Naive thymus-derived CD4-positive, alpha-beta T cell (primary cell): ENCODE measurements at places on chromosomes 5 and 9. TPM values are rescaled to one million over a fixed set of nuclear protein-coding genes. Genes with fewer than 3 reads are reported as not detected.

DNA sequence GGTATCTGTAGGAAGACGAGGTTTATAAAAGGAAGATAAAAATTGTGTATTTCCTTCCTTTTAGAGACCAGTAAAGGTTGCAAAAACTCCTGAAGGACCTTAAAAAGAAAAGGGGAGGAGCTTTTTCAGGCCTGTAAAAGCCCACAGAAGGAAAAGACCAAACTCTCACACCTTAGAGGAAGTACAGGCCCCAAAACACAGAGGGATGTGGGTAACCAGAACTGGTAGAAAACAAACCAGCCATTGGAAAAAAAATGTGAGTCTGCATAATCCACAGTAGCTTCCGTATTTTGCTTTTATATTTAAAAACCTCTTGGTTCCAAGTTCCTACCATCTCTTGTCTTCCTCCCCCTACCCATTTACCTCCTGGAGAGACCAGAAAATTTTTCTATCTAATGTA lies 8.5 kb downstream of the GIN1 start:
- peak; percentile 45 for DNase-seq

DNA sequence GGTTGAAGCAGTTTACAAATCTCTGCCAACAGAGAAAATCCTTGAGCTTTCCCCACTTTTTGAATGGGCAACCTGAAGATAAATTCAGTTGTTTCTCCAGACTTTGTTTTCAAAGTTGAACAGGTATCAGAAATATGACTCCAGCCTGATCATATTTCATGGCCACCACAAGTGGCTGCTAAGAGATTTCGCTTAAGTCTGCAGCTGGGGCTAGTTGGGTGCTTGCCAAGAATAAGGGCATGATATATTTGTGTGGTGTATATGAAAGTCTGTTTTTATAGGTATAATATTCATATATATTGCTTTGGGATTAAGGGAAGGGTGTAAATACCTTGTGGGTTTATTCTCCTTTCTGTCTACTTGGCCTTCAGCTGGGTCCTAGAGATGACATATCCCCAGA lies 168.4 kb upstream of the GDNF start:
- DNase-seq: no peak

- DNase-seq: peak; percentile 38
Observed at GRCh38 chr5:133930061-133930812, 38.2 kb downstream of the C5orf15 start.

GRCh38 chr9:13567833-13568232 lies 288.3 kb upstream of the MPDZ start:
- no peak for DNase-seq

- no peak for DNase-seq
Observed at GRCh38 chr5:122180146-122180712, 50.9 kb downstream of the ZNF474 start.

- DNase-seq: no peak
Observed at GRCh38 chr5:38795986-38796741, 49.6 kb upstream of the OSMR start.

DNA sequence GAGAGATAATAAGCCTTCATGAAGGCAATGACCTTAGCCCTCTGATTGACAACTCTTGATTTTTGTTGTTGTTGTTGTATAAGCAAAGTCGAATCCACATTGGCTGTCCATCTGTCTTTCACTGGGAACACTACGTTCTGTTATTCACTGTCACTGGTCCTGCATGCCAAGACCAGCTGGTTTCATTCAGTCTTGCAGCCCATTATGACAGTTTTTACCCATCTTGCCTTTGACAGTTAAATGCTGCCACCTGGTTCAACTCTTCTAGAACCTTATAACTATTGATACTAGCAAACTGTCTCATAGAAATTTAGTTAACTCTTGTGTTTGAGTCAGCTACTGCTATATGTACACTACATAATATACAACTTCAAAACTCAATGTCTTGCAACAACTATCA lies 382.3 kb upstream of the CDH10 start:
- no peak for DNase-seq

DNA sequence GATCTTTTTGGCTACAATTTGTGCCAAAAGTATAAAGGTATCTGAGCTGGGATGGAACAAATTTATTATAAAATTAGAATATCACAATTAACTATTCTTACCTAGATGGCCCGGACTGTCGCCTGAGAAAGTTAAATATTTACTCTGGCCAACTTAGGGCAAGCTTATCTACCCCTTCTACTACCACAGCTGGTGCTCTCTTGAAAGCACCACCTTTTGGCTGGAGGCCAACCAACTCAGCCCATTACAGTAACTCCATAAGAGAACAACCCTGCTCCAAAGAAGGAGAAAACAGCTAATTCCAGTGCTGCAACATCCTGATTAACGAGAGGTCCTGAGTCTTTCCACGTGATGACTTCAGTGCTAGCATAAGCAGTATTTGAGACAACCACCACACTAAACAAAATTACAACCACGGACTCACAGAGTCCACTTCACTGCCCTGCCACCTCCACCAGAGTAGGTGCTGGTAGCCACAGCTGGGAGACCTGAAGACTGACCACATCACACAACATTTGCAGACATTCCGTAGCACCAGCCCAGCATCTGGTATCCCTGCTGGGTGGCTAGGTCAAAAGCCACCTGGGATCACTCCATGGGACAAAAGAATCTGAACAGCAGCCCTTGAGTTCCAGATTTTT lies 43.2 kb downstream of the RGMB start:
- no peak for DNase-seq

- DNase-seq: no peak
Observed at GRCh38 chr5:109755761-109756160, 66.0 kb downstream of the MAN2A1 start.

DNA sequence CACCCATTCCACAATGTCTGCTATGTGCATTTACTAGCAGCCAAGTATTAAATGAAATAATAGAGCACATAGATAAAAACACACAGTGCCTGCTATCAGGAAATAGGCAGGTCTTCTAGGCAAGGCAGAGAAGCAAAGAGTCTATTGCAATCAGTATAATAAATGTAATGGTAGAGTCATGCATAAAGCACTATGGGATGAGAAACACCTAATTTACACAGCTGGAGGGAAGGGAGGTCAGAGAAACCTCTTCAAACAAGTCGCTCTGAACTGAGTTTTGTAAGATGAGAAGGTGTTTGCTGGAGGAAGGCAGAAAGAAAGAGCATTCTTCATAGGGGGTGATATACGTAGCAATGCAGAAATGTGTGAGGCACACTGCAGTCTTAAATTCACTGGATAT lies 341.0 kb upstream of the DMAC1 start:
- no peak for DNase-seq

DNA sequence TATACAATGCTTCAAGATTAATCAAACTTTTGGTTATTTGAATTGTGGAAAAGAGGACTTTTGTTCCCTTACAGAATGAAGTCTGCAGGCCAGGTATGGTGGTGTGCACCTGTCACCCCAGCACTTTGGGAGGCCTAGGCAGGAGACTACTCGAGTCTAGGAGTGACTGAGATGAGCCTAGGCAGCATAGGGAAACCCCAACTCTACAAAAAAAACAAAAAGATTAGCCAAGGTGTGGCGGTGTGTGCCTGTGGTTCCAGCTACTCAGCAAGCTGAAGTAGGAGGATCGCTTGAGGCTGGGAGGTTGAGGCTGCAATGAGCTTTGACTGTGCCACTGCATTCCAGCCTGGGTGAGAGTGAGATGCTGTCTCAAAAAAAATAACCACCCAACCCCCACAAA lies 9.3 kb downstream of the CCNH start:
- no peak for DNase-seq

DNA sequence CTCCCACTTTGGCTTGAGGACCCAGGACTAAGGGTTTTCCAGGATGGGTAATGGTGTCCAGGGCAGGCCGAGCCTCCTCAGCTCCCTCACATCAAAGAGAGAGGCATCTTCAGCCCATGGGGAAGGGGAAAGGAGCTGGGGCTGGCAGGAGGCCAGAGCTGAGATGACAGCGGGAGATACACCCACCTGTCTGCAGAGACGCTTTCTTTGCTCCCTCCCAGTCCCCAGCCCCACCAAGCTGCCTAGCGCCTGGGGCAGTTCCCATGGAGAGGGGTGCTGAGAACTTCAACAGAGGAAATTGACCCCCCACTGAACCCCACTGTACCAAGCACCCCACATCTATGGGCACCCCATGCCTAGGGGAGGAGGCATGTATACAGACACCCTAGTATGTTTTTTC lies 10.6 kb downstream of the PCDH1 start:
- DNase-seq: no peak

GRCh38 chr5:72523960-72524582 lies 16.9 kb upstream of the ZNF366 start:
- no peak for DNase-seq

DNA sequence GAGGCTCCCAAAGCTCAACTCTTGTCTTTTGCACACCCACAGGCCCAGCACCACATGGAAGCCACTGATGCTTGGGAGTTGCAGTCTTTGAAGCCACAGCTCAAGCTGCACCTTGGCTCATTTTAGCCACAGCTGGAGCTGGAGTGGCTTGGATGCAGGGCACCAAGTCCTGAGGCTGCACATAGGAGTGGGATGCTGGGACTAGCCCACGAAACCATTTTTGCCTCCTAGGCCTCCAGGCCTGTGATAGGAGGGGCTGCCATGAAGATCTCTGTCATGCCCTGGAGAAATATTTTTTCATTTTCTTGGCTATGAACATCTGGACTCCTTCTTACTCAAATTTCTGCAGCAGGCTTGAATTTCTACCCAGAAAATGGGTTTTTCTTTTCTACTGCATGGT lies 438.5 kb upstream of the TNC start:
- no peak for DNase-seq

DNA sequence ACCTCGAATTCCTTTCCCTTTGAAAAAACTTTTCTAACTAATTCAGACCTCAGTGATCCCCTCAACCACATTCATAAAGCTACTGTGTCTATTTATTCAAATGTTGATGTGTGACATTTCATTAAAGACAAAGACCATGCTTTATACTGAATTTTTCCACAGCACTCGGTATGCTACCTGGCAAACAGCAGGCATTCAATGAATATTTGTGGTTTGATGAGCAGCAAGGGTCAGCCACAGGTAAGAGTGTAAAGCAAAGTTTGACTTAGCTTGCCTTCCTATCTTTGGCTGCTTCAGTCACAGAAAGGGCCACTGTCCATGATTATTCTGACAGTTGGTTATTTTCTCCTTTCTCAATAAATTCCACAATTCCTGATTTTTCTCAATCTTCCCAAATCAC lies 5.1 kb upstream of the CDC42SE2 start:
- no peak for DNase-seq

DNA sequence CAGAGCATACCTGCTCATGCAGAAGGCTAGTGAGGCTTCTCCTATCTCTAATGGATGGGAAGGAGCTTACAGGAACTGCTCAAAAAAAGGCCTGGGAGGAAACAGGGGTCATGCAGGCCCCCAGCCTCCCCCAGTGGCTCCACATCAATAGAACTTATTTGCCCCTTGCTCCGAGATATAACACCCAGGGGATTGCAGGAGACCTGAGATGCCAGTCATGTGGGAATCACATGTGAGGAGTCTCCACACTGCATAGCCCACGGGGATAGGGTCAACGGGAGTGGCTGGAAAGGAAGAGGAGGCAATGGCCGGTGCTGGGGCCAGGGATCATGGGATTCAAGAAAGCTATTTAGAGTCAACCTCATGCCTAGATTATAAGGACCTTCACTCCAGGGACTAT lies 76.2 kb downstream of the NRG2 start:
- no peak for DNase-seq

- DNase-seq: no peak
Observed at GRCh38 chr5:14231890-14232289, 88.7 kb downstream of the TRIO start.

DNA sequence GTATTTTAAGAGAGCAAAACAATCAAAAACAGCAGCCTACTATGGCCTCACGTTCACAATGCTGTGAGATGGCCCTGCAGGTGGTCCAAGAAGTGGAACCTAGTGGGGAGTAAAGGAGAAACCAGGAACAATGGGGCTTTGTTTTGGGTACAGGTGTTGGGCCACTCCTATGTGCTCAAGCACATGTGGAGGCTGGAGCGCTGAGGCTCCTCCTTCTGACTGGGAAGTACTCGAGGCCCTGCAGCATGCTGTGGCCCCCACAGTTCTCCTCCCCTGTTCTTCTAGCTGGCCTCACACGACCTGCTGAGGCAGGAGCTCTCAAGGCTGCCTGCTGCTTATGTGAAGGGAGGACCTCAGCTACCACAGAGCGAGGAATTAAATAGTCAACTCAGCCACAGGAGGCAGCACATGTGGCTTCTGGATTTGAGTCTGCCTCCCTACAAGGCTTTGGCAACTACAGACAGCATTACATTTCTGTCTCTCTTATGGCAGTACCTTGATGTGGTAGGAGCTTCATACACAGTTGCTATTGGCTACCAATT lies 482.3 kb downstream of the SPOCK1 start:
- DNase-seq: no peak

DNA sequence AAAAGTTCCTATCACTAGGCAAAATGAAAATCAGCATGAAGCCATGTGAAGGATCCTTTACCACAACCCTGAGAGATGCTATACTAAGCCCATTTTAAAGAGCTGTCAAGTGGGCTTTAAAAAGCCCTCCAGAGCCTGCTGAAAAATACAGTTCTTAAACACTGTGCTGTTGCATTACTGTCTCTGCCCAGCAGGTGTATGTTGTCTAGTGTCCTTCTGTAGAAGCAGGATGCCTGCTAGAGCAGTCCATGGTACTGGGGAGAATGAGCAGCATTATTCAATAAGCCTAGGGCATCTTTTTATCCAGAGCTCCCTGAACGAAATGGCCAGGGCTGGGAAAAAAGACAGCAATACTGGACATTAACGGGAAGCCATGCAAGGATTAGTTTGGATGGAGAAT lies 126.2 kb upstream of the PLCXD3 start:
- no peak for DNase-seq

- DNase-seq: no peak
Observed at GRCh38 chr5:39076101-39076756, 2.0 kb upstream of the RICTOR start.

GRCh38 chr5:14859980-14860379 lies 11.6 kb downstream of the ANKH start:
- no peak for DNase-seq

DNA sequence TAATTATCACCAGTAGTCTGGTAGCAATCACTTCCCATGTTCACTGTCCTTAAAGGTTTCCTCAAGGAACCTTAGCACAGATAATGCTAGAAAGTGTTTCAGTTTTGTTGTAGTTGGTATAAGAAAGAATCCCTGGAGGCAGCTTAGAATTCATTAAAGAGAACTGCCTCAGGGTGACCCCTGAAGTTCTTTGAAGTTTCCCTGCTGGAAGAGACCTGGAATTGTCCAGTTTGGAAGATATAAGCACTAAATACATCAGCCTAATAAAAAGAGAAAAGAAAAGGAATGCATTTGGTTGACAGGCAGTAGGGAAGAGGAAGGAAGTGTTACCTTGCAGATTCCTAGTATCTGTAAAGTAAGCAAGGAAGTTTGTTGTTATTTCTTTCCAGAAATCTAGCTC lies 999.6 kb upstream of the DMAC1 start:
- no peak for DNase-seq

GRCh38 chr9:28127101-28127500 lies 553.8 kb upstream of the C9orf72 start:
- DNase-seq: no peak

The ORM2 gene
- total RNA-seq: not detected

The WHRN gene
- 18.0 TPM for total RNA-seq

The FAM169A gene
- total RNA-seq: 22.4 TPM
